NCI-H2029 (cell line): ENCODE measurements at places on chromosomes 13 and 19.

DNA sequence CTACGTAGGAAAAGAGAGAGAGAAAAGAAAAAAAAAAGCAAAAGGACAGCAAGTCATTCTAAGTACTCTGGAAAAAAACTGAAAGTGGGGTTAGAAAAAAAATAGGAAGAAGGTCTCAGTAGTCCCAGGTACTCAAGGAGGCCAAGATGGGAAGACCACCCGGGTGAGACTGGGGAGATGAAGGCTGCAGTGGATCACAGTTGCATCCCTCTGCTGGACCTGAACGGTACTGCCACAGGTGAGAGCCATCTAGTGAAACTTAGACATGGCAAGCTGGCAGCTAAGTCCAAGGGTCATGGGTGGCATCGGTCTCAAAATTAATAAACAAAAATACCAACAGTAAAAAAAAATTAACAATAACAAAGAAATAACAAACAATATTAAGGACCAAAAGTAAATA is 41.0 kb upstream of the ZNF91 start:
- no peak for DNase-seq

GRCh38 chr19:359653-359925 is 15.0 kb upstream of the MIER2 start:
- no peak for DNase-seq

DNA sequence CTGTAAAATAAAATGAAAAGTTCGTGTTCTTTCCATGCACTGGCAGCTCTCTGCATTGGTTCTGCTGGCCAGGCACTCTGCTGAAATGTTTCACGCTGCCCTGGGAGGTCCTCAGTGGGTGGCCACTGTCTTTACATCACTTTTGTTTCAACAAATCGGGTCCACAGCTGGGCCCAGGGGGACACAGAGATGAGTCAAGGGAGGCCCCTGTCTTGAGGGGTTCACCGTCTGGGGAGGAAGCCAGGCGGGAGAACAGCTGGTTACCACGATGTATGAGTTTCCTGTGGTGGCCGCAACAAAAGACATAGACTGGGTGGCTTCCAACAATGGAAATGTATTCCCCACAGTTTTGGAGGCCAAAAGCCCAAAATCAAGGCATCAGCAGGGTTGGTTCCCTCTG is 5.1 kb upstream of the KLF2 start:
- no peak for DNase-seq

- no peak for DNase-seq
These were observed 778.8 kb upstream of the SLITRK5 start for GRCh38 chr13:86892330-86892729.

- DNase-seq: no peak
These were observed 13.2 kb downstream of the SYDE1 start for GRCh38 chr19:15120135-15121026.

DNA sequence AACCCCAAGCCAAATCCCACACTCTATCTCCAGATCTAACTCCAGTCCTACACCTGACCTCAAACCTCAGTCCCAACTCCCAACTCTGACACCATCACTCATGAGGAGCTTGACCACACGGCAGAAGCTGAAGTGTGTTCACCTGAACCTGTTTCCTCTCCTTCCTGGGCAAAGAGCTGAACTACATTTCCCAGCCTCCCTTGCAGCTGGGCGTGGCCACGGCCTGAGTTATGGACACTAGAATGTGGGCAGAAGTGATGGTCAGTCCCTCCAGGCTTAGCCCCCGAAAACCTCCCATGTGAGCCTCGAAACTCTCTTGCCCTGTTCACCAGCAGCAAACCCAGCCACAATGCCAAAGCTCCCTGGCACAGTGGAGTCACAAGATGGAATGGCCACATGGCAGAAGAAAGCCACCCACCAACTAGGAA is 19.5 kb upstream of the MEIS3 start:
- no peak for DNase-seq

GRCh38 chr19:49125025-49125731 is 5.8 kb downstream of the PPFIA3 start:
- no peak for DNase-seq
